ENCODE measurements at places on chromosomes 16 and 17.

GRCh38 chr16:51755577-51756355, 604.7 kb upstream of the SALL1 start:
- DNase-seq = no peak

GRCh38 chr17:21246698-21247097, 6.5 kb downstream of the NATD1 start:
- DNase-seq = no peak

DNA sequence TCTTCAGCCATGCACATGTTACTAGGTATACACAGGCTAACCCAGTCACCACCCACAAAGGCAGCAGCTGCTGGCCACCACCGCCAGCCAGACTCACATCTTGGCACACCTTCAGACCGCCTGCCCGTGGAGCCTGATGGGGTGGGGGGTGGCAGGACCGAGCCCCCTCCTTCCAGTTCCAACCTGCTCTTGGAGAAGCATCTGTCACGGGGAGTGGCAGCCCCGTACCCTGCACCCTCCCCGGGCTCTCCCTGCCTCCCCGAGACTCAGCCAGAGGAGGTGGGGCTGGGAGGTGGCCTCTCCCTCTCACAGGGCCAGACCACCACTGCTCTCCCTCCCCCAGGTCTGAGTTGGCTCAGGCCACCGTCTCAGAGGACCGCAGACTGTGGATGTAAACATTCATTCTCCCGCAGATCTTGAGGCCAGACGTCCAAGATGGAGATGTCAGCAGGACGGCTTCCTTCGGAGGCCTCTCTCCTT, 11.3 kb upstream of the RBFOX3 start:
- no peak for DNase-seq

DNA sequence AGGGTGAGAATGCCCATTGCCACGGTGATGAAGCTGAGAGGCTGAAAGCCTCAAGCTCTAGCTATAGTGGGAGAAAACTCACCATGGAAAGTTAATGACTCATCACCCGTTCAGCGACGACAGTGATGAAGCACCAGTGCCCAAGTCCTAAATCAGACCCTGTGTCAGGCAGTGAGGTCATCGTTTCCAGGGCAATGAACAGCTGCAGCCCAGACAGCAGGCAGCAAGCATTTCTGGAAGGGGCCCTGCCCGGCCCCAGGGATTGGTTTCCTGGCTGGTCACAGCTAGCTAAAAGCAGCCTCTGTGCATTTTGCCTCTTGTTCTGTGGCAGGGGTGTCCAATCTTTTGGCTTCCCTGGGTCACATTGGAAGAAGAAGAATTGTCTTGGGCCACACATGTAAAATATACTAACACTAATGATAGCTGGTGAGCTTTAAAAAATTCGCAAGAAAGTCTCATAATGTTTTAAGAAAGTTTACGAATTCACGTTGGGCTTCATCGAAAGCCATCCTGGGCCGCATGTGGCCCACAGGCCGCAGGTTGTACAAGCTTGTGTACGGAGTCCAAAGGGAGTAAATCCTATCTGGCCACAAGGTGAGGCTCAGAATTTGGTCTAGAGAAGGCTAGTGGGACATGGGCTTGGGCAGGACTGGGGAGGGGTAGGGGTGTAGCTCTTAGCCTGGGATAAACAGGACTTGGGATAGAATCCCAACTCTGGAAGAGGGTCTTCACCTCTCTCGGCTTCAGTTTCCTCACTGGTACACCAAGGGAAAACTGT, 40.6 kb downstream of the MIS12 start:
- DNase-seq = no peak

DNA sequence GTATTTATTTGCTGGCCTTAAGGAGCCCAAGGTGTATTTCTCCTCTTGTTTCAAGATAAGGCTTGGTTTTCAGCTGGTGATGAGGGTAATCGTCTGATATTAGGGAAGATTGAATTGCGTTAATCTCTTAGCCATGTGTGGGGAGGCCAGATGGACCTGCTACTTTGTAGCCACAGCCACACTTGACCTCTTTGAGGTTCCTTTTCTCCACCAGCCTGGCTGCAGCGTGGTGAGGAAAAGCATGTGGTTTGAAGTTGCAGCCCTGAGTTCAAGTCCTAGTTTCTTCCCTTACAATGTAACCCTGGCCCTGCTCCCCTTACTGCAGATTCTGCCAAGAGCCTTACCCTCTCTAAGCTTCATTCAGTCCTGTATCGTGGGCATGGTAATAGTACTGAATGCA, 3.1 kb downstream of the MINK1 start:
- no peak for DNase-seq

DNA sequence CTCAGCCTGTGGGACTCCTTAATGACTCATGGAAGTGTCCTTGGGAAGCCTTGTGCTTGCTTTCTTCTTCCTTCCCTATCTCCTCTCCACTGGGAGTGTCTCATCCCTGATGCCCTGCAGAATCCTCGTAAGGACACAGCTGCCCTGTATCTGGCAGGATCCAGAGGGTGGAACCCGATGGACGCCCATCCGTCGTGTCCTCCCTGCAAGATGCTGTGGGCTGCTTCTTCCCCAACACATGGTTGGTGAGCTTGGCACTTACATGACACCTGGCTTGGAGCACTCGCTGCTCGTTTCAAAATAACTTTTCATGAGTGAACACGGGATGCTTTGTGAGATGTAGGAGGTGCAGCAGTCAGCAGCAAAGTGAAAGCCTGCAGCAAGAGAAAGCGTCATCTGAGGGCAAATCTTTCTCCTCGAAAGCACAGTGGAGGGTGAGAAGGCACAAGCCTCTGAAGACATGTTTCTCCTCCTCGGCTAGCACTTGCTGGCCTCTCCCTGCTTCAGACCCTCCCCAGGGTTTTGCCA, 3.3 kb downstream of the CCL15 start:
- DNase-seq = no peak

- no peak for DNase-seq
Measured at GRCh38 chr17:76581515-76581914, 4.1 kb downstream of the ST6GALNAC2 start.

DNA sequence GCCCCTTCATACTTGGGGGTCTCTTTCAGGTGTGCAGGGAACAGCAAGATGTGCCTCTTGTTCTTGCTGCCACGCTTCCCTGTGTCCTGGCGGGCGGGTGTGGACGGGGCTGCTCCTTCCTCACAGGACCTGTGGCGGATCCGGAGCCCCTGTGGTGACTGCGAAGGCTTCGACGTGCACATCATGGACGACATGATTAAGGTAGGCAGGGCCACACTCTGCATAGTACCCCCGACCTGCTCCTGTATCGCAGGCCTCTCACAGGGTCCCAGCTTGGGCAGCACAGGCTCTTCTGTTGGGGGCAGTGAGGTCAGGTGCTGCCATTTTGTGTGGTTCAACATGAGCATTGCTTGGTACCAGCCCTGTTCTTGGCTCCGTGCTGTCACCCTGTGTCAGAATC, 42.5 kb downstream of the PRMT7 start:
- no peak for DNase-seq

- DNase-seq = no peak
Measured at GRCh38 chr16:13896543-13897182, 23.3 kb upstream of the ERCC4 start.

DNA sequence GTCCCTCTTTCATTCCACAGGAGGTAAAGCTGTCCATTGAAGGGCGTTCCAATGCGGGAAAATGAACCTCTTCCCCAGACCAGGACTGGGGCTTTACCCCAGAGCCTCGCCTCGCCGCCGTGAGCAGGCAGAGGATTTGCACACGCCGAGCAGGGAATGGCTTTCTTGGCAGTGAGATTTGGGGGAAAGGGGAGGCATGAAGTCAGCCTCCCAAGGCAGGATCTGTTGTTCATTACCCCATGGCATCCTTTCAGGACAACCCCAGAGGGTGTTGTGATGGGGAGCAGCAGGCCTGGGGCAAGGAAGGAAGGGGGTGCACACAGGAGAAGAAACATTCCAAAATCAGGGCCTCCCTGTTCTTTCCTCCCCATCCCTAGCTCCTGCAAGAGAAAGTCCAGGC, 6.0 kb downstream of the ATXN1L start:
- no peak for DNase-seq

DNA sequence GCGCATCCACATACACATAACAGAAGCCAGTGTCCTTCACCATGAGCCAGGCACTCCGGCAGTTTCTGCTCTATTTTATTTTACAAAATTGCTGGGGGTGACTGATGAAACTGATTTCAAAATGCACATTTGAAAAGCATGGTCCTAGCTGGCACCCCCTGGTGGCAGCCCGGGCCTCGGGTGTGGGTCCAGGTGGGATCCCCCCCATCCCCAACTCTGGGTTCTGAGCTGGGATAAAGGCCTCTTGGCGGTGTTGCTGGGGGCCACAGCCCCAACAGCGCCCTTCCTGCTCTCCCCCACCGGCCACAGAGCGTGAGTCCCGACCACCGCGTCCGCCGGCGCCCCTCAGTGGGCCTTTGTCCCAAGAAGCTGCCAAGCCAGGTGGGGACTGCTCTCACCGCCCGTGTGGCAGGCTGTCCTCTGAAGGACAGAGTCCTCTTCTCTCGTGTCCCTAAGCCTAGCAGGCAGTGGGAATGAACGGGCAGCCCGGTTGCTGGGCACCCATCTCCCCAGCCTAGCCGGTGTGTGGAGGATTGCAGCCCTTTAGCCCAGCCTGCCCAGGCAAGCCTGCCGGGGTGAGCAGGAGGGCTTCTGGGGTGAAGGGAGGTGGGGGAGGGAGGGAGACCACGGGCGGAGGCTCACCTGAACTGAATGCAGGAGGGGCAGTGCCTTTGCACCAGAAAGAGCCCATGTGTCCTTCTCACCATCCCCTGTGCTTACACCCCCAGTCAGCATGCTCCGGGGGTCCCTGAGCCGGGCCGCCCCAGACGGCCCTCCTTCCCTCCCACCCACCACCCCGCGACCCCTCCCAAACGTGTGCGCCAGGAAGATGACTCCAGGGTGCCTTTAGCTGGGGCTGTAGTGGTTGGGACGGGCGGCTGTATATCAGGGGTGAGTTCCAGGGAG, 898 bp downstream of the SNAI3 start:
- peak; percentile 62 for DNase-seq

DNA sequence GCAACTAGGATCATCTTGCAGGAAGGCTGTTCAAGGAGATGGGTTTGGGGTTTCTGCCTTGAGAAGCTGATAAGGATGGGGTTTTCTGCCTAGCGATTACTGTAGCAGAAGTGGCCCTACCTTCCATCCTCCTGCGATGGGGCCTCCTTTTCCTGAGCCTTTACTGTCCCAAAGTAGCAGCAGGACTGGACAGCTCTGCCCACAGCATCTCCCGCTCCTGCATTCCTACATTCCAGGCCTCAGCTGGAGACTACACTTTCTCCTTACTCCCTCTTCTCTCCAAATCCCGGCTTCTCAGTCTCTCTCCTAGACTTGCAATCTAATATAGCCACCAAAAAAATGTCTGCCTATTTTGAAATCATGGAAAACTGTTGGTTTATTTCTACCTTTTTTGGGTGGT, 355.4 kb downstream of the CA10 start:
- DNase-seq = no peak

GRCh38 chr17:38894276-38894675, 24.4 kb downstream of the LASP1 start:
- DNase-seq = no peak

GRCh38 chr16:88309908-88310265, 72.9 kb upstream of the ZNF469 start:
- no peak for DNase-seq

DNA sequence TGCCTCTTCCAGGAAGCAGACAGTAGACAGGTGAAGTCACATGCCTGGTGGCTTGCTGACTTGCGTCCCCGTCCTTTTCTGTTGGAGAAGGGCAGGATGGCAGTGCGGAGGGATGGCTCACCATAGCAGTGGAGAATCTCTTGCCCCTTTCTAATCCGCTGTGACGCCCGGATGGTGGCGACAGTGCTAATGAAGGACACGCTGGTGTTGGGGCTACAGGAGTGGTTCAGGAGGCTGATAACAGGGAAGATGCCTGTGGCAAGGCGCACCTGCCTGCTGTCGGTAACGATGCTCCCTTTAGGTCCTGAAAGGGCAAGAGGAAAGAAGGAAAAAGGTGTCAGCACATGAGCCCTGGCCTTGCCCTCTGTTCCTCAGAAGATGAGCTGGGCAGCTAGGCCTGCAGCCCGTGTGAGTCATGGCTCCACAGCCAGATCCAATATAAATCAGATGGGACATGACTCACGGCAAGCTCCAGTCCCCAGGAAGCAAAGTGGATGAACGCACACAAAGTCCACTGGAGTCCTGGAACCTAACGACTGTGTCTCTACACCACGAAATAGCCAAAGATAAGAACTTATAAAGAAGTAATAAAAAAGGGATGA, 25.5 kb downstream of the SERPINF1 start:
- DNase-seq = no peak

GRCh38 chr17:72682605-72683004, 409.9 kb downstream of the SLC39A11 start:
- DNase-seq = no peak

- no peak for DNase-seq
Measured at GRCh38 chr16:64011650-64012049, 1110.2 kb downstream of the CDH11 start.

GRCh38 chr16:87461466-87461991, 31.3 kb downstream of the ZCCHC14 start:
- peak; percentile 20 for DNase-seq

DNA sequence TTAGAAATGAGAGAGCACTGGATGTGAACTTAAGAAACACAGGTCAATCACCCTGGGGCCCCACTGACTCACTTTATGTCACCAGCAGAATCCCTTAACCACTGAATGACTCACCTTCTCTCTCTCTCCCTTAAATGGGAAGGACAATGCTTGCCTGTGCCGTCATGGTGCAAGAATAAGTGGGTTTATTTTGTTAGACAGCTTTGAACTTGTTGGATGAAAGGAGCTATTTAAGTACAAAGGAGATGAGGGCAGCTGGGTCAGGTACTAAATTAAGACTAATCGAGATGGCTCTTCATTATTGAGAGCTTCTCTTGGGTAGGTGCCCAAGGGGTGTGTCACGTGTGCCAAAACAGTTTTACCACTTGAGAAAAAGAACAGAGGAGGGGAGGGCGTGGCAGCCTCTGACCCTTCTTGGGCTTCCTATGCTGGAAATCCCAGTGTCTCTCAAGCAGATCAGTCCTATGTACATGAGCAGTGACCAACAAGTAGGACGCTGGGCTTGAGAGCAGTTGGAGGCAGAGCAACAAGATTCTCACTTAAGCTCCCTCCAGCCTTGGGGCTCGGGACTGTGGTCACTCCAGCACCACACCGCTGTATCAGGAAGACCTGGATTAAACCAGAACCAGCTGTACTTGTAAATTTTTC, 6.7 kb upstream of the KRT31 start:
- peak; percentile 35 for DNase-seq

GRCh38 chr16:11614587-11615175, 28.0 kb upstream of the LITAF start:
- no peak for DNase-seq

- peak; percentile 24 for DNase-seq
Measured at GRCh38 chr16:11698271-11698689, 30.0 kb downstream of the SNN start.

DNA sequence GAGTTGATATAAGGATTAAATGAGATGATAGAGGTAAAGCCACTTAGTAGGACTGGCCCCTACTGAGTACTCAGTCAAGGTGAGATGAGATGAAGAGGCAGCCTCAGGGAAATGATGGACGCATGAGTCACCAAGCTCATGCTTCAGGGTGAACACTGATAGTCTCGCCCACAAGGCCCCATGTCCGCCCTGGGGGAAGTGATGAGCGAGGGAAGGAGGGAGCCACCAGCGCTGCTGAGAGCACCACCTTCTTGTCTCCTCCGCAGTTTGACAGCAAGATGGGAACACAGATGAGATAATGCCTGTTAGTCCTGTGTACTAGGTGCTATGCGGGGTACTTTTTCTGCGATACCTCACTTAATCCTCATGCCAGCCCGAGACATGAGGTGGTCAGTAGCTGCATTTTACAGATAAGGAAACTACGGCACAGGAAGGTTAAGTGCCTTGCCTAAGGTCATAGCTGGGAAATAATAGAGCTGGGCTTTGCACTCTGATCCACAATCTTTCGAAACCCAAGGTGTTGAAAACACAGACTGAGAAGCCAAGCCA, 383.0 kb downstream of the CPPED1 start:
- no peak for DNase-seq

GRCh38 chr17:76920364-76921139, 52.3 kb downstream of the MGAT5B start:
- DNase-seq = no peak
